Amniotic stem cell (primary cell): ENCODE measurements at places on chromosomes 11 and 22.

DNA sequence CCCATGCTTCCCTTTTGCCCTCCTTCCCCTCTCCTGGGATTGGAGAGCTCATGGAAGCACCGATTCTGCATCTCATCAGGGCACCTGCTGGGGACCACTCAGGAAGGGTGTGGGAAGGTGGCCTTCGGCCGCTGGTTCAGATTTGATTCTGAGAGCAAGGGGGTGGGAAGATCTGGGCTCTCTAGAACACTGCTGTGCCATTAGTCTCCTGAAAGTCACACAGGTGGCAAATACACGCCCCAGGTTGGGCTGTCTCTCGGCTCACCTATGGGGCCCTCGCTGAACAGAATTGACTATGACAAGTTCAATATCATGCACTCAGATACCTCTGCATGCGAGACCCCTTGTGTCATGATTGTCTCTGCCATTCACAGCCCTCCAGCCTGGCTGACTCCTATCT is 12.8 kb upstream of the APOBEC3A start:
- no peak for DNase-seq

- no peak for DNase-seq
These were observed 5.7 kb downstream of the SUN2 start for GRCh38 chr22:38750104-38750503.

DNA sequence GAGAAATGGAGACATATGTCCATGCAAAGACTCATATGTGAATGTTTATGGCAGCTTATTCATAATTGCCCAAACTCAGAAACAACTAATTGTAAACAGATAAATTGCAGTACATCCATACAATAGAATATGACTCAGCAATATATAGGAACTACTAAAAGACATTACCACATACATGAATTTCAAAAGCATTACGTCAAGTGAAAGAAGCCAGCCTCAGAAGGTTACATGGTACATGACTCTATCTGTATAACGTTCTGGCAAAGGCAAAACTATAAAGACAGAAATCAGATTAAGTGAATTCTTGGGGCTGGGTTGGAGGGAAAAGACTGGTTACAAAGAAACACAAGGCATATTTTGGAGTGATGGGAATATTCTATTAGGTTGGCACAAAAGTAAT is 7.2 kb downstream of the KCTD21 start:
- DNase-seq, result no peak

GRCh38 chr11:132770829-132771530 is 761.3 kb downstream of the OPCML start:
- no peak for DNase-seq

- no peak for DNase-seq
These were observed 4.2 kb downstream of the PLAAT3 start for GRCh38 chr11:63609971-63610580.

DNA sequence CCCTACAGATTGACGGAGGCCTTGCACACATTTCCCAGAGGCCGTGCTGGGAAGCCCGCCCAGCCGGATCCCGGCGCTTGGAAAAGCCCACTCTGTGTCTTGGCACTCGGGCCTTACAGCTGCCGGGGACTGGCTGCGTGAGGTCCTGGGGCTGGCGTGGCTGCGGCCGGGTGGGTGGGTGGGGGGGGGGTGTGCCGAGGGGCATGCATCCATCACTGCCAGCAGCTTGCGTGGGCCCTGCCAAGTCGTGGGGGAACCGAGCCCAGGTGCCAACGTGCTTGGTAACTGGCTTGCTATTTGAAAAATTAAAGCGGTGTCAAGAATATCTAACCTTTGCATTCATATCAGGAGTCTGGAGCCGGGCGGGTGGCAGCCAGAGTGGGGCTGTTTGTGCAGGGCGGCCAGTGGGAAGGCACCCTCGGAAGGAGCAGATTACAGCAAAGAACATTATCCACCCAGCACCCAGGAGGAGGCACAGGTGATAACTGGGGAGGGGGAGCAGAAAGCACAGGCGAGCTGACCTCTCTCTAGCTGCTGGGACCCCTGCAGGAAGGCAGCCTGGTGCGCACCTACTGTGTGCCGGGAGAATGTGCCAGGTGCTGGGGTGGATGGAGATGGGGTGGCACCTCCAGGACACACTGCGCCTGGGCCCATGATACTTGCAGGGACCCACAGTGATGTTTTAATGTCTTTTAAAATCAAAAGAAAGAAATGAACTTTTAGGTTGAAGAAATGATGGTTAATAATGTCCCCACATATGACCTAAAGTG is 28.5 kb upstream of the SMIM38 start:
- no peak for DNase-seq

DNA sequence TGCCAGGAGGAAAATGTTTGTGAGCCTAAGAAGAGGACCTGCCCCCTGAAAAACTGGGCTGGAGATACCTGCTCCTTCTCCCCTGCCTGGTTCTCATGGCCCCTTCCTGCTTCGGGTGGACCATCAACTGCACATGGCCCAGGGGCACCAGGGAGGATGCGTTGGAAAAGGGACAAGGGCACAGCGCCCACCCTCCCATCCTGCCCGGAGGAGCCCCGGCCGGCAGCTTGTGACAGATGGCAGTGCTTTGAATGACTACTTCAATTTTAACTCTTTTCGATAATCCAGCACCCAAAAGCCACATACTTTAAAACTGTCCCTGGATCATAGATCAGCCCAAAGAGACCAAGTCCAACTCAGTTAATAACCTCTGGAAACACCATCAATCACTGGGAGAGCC is 135.8 kb upstream of the NECTIN1 start:
- no peak for DNase-seq

DNA sequence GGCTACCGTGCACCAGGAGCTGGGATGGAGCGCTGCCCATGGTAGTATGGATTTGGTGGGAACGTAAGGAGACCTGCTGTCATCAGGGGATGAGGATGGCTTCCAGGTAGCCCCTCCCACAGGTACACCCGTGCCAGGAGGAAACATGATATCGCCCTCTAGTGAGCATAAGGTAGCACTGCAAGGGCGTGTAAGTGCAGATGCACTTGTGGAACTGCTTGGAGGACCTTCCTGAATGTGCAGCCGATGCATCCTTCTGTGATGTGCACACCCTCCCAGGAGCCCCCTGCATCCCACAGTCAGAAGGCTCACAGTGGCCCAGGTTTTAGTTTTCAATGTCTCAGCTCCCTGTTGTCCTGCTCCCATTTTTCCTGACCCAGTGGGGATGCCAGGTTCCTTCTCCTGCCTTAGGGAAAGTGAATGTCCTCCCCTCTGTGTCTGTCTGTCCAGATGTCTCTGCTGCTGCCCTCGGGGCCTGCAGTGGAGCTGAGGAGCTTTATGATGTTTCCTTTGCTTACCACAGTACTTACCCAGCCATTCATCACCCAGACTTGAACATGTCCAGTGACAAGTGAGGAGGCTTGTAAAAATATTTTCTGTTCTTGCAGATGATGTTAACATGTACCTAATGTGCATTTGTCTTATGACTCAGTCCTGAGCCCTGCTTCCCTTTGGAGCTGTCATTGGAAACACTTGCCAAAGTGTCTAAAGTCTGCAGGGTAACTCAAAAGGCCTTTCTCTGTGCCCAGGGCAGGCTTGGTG is 49.2 kb downstream of the DBX1 start:
- DNase-seq, result no peak

DNA sequence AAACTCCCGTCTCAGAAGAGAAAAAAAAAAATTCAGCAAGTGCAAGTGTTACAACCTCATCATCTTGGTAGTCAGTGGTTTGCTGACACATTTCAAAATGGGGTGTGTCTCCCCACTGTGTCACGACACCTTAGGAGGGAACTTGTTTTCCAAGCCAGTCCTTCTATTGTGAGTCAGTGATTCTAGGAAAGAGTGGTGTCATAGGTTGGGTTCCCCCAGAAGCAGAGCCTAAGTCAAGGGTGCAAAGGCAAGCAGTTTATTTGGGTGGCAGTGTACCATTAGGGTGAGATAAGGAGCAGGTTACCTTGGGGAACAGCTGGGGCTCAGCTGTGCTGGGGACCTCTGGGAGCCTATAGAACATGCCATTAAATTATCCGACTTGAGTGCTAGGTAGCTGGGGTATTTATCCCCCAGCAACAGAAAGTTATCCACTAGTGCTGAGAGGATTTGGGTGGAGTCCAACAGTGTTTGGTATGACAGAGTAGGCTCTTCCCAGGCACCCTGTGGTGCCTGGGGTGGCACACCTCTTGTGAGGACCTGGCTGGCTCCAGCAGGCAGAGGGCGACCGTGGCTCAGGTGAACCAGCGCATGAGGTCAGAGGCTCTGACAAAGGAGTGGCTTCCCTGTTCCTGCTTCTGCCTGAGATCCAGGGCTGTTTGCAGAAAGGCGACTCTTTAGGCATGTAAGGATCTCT is 41.7 kb downstream of the KIAA1671 start:
- no peak for DNase-seq

GRCh38 chr11:61897387-61898246 is 6.3 kb upstream of the FADS3 start:
- DNase-seq, result no peak

- no peak for DNase-seq
These were observed 11.2 kb downstream of the MPPED1 start for GRCh38 chr22:43423046-43423445.

- DNase-seq, result no peak
These were observed 164.6 kb downstream of the ST3GAL4 start for GRCh38 chr11:126519764-126520734.

DNA sequence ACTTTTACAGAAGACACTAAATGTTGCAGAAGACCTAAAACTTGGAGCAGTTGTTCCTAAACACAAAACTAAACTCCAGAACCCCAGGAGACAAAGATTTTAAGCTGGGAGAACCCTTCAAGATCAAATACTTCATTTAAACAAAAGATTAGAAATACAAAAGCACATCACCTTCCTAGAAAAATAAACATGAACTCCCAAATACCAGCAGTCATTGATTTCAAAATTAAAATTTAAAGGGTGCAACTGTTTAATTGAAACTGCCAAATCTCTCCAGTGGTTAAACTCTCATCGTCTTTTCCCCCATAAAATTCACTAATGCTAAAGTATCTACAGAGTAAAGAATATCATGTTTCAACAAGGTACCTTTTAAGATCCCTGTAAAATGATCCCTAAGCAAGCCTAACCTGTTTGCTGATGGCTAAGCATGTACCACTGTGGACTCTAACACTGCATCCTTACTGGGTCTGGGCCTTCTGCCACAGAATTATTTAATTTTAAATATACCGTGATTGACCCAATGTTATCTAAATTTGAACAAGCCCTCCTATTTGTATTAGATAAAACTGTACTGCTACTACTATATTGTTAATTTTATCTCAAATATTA is 53.7 kb upstream of the CCDC34 start:
- no peak for DNase-seq

DNA sequence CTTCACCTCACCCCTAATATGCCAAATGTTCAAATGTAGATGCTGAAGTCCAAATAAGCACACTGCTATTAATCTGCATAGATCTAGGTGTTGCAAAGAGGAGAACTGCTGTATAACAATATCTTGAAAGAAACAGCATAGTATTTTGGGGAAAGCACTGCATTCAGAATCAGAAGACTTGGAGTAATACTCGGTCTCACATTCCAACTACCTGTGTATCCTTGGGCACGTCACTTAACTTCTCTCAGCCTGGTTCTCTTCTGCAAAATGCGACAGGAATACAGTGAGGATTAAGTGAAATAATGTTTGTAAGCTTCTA is 332 bp upstream of the HMGXB4 start:
- no peak for DNase-seq

DNA sequence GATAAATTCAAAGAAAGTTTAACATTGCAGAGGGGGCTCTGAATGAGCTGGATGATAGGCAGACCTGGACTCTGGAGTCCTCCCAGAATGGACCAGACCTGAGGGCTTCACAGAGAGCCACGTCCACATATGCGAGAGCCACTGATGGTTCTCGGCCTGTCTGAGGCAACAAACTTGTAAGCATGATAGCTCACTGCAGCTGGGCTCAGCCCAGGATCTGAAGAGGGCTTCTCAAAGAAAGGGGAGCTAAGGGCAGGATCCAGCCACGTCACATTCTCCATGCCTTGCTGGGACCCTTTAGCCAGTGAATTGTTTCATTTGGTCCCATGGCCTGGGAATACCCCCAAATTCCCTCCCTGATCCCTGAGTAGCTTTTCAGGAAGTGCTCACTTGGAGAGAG is 98.9 kb downstream of the ATXN10 start:
- DNase-seq, result no peak

DNA sequence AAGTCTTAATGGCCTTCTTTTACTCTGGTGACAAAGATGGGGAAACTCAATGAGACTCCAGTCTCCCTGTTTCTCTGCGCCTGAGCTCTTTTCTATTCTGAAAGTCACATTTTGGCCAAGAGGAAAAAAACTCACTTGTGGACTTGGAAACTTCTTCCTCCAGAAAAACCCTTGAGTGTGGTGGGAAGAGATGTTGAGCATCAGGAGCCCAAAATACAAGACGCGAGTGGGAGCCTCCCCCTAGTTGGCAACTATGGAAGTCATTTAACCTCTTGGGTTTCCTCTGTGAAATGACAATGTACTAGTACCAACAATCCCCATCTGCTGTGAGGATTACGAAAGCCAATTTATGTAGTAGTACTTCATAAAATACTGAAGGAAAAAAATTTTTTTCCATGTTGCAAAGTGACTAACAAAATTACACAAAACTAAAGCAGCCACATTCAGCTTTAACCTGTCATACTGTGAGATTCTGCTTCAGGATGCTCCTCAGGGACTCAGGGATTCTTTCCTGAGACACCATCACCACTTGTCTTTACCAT is 524 bp upstream of the SLC25A17 start:
- peak; percentile 17 for DNase-seq

GRCh38 chr11:34816698-34817213 is 99.4 kb downstream of the APIP start:
- DNase-seq, result no peak

- no peak for DNase-seq
These were observed 237.8 kb downstream of the GRIK4 start for GRCh38 chr11:120749395-120749794.

DNA sequence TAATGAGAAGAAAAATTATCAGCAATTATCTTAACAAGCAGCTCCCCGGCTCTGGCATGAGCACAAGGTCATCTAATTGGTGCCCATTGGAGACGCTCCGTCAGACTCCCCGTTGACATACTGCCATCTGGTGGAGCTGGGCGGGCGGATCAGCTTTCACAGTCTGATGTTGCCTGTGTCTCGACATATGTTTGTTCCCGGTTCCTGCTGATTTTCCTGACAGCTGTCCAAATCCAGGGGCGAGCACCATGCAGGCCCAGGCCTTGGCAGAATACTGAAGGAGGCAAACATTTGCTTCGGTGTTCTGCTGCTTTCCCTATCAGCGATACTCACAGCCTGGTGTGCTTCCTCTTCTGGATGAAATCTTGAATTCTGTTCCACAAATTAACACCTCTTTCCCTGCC is 43.8 kb upstream of the BARX2 start:
- peak; percentile 44 for DNase-seq

GRCh38 chr11:13664351-13664750 is 4.1 kb upstream of the FAR1 start:
- no peak for DNase-seq
